Stimulated activated CD8-positive, alpha-beta memory T cell treated with anti-CD3 and anti-CD28 coated beads, Interleukin-12 subunit alpha, Interleukin-12 subunit beta, amount 100 ng/mL, for 1 hour (primary cell): ENCODE measurements at places on chromosomes 4 and X.

DNA sequence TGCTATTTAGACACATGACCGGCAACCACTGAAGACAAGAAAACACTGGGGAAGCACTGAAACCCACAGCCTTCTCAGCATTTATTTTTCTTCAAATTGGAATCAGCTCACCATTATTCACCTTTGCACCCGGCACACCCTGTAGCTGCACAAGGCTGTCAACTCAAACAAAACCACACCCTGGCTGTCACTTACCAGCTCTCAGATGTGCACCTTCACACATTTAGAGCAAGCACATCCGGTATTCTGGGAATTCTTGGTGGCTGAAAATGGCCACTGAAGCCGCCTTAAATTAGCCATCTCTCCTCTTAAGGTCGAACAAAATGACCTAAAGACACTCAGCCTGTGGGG is 5.9 kb downstream of the ZFYVE28 start:
- DNase-seq, result no peak

DNA sequence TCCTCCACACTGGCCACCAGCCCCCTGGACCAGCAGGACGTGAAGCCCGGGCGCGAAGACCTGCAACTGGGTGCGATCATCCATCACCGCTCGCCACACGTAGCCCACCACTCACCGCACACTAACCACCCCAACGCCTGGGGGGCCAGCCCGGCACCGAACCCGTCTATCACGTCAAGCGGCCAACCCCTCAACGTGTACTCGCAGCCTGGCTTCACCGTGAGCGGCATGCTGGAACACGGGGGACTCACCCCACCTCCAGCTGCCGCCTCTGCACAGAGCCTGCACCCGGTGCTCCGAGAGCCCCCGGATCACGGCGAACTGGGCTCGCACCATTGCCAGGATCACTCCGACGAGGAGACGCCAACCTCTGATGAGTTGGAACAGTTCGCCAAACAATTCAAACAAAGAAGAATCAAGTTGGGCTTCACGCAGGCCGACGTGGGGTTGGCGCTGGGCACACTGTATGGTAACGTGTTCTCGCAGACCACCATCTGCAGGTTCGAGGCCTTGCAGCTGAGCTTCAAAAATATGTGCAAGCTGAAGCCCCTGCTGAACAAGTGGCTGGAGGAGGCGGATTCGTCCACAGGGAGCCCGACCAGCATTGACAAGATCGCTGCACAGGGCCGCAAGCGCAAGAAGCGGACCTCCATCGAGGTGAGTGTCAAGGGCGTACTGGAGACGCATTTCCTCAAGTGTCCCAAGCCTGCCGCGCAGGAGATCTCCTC is 600 bp downstream of the POU3F4 start:
- DNase-seq, result no peak

DNA sequence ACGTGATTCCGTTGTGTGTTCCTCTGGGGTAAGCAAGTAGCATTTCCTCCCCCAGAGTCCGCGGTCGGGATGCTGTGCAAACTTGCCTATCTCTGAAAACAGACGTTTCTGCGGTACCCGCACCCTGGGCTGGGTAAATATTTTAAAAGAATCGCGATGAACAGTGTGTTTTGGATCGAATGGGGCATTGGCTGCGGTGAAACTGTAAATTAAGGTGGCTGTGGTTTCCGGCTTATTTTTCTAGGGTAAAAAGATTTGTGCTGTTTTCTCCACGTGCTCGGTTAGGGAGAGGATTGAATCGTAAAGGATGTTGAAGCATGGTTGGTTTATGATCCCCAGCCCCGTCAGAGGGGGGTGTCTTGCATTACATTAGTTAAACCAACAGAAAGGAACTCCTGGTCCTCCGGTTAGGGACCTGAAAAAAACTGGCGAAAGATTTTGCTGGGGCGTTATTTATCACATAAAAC is 1.2 kb downstream of the HHIP start:
- DNase-seq, result no peak

GRCh38 chr4:77493120-77493752 is 112.4 kb upstream of the CXCL13 start:
- DNase-seq, result no peak

DNA sequence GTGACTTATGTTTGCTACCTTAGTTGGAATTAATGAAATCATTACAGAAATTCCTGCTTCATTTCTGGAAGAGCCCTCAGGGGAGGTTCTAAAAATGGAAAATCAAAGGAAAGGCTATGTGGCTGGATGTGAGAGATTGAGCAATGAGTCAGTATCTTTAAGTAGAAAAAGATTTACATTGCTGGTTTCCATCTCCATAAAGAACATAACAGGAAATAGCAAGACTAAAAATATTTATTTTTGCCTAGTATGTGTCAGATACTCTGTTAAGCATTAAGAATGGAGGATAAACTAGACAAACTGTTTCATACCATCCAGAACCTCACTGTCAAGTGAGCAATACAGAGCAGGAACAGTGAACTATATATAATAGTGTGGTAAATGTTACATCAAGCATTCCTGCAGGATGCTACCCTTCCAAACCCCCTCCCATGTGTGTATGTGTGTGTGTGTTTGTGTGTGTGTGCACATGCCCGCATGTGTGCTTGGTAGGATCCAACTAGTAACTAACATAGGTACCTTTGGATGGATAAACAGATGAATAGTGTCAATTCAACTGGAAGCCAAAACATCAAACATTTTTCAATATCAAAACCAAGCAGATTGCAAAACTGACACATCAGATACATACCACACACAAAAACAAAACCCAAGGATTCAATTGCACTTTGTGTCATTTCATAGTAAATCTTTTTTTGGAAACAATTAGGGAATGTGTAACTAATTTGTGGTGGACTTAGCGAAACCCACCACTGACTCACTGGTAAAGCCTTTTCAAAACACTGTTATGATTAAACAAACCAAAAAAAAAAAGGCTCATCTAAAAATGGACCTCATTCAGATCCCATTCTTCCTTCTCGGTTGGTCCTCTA is 223.4 kb downstream of the SHROOM3 start:
- DNase-seq, result no peak

DNA sequence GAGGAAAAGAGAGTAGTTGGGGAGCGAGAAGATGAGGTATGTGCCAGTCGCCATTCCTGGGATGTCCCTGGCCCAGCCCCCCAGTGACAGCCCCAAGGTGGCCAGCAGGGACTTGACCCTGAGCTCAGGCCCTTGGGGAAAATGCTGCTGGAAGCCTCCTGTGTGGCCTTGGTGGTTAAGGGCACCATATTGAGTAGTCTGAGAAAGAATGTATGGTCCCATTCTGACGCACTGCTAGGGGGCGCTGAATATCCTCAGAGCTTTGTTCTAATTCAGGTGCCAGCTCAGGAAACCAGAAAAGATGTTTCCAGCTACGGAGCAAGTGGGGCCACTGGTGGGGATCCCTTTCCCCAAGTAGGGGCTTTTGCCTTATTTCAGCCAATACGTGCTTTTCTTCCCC is 14.0 kb upstream of the UBA6 start:
- no peak for DNase-seq

GRCh38 chr4:157223456-157223855 is 2.9 kb downstream of the GRIA2 start:
- no peak for DNase-seq

DNA sequence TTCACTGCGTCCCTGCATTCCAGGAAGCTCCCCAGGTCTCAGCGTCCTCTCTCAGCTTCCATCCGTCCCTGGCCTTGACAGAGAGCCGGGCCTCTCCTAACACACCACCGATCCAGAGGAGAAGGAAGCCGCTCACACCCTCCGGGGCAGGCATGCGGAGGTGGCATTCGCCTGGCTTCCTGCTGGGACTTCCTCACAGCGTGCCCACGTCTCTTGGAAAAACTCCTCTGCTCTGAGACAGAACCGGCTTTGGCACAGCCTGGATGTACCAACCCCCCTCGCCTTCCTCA is 3.2 kb downstream of the CTAG2 start:
- DNase-seq, result no peak

DNA sequence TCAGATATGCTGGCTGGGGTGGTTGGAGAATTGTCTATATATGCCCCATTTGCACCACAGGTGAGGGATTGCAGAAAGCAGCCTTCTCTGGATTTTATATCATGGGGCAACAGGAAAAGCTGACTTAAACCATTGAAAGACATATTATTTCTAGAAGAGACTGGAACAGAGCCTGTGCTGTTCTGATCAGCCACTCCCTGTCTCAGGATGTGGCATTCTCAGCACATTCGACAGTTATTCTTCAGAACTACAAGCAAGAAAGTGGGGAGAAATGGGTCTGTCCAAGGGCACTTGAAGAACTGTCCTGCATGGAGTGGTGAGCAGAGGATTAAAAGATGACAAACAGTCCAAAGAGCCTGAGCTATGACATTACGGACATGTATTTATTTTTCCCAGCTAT is 67.8 kb upstream of the EPHA5 start:
- no peak for DNase-seq
